ENCODE measurements at places on chromosomes 6 and 20. TPM values are rescaled to one million over a fixed set of nuclear protein-coding genes. Genes with fewer than 3 reads are reported as not detected.

CCDC170 gene
- not detected for total RNA-seq

DNA sequence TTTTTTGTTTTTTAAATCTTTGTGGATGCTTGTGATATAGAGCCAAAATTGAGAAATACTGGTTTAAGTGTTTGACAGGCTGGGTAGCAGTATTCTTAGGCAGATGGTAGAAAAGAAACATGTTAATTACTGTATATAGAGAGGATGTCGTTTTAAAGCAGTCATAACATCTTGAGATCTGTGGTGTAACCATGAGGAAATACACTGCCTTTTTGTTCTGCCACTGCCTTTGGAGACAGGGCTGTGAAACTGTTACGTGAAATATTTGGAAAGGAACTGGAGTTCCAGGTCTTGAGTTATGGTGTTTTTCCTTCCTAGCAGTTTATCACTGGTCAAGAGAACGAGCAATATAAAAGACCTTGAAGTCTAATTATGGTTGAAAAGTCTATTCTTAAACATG, 19.5 kb downstream of the STXBP5 start:
- no peak overlapping the region for H3K27ac ChIP-seq
- no peaks in the 10 kb centered on the region for H3K36me3 ChIP-seq
- peaks cover 3% of the 10 kb centered on the region for H3K4me1 ChIP-seq
- no peak overlapping the region for H3K4me3 ChIP-seq
- no peaks in the 10 kb centered on the region for H3K27me3 ChIP-seq

- DNase-seq = peak; percentile 28
- H3K4me1 ChIP-seq = no peaks in the 10 kb centered on the region
- H3K36me3 ChIP-seq = no peaks in the 10 kb centered on the region
- no peaks in the 10 kb centered on the region for H3K27me3 ChIP-seq
Measured at GRCh38 chr6:109526905-109527628, 44.0 kb upstream of the ZBTB24 start.

DNA sequence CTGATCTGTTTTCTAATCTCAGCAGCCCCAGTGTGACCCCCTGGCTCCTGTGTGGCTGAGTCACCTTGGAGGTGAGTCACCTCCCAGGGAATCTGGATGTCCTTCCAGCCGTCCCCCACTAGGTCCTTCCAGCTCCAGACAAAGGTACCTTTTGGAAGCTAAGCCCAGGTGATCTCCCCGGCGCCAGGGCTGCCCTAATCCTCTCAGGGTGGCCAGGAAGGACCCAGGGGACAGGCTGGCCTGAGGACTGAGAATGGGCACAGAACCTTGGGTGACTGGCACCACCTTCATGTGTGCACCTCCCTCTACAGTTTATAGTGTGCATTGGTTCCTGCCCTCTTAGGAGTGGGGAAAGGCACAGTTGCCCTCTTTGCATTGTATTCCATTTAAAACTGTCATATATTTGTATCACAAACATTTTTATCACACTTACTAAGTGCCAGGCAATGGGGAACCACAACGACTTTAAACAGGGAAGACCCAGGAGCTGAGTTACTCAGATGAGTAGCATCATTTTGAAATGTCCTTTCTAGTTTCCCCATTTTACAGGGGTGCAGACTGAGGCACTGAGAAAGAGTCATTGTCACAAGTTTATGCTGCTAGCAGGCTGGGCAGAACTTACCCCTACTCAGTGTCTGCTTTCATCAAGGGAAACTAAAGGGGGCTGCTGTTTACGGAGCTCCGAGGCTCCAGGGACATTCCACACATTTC, 2.6 kb upstream of the BPIFB4 start:
- no peak overlapping the region for H3K4me3 ChIP-seq
- DNase-seq = no peak
- H3K27ac ChIP-seq = no peak overlapping the region
- peaks cover 1% of the 10 kb centered on the region for H3K27me3 ChIP-seq
- H3K36me3 ChIP-seq = no peaks in the 10 kb centered on the region
- H3K4me1 ChIP-seq = no peaks in the 10 kb centered on the region
